Stimulated activated CD8-positive, alpha-beta memory T cell treated with anti-CD3 and anti-CD28 coated beads, Interleukin-15, amount 100 ng/mL, for 24 hours (primary cell): ENCODE measurements at places on chromosomes 6 and 20.

DNA sequence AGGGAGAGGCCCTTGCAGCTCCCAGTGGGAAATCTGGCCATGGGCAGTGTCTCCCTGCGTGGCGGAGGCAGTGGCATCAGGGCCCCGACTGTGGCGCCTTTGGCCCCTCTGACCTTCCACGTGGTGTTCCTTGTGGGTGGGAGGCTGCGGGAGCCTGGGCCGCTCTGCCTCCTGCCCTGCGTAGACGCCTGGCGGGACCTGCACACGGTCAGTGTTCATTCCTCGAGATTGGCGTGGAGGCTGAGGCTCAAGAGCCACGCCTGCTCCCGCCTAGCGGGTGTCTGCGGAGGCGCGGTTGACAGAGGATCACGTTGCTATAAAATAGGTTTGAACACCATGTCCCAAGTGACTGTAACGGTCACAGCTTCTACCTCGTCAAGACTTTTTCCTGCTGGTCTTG is 14.0 kb downstream of the COL9A3 start:
- no peak for DNase-seq

- no peak for DNase-seq
These were observed 122.0 kb upstream of the STMND1 start for GRCh38 chr6:16979677-16980370.

- DNase-seq, result no peak
These were observed 31.6 kb downstream of the FIG4 start for GRCh38 chr6:109722564-109723254.

DNA sequence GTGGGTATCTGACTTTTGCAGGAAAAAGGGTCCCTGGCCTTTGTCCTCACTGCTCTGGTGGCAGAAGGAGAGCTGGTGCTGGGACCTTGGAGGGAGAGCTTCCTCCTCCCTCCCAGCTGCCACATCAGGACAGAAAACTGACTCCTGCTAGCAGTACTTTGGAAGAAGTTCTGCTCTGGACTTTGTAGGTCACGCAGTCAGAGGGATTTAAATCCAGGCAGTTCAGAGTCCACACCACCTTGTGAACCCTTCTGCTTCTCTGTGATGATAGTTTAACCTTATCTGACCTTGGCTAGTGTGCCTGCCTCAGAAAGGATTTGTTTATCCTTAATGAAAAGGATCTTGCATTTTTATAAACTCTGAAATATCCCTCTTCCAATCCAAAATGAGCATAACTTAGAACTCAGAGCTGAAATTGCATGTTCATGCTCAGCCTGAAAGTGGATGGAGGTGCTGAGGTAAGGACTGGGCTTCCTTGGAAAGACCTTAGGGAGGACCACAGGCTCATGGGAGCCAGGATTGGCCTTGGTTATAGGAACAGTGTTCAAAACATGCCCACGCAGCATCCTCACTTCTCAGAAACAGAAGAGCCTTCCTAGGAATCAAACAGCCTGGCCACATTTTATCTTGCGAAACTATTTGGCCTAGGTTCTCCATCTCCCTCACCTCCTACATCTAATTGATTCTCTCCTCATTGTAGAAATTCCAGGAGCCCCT is 123.9 kb upstream of the SASH1 start:
- no peak for DNase-seq

DNA sequence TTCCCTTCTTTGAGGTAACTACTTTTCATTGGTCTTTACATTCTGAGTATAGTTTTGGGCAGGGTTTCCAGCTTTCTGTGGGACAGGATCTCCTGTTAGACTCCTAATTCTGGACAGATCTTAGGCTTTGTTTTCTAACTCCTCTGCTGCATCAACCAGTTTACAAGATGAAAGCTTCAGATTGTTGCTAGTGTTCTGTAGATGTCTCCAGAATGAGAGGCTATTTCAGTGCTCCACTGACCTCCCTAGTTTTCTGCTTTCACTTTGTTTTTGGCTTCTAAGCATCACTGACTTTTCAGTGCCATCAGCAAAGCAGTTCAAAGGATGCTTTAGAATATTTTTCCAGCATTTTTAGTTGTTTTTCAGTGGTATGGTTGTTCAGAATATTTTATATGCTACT is 101.4 kb downstream of the LIN28B start:
- no peak for DNase-seq

- no peak for DNase-seq
These were observed 189.0 kb downstream of the SLC16A10 start for GRCh38 chr6:111276335-111276734.

GRCh38 chr6:25660512-25660911 is 8.5 kb downstream of the SCGN start:
- DNase-seq, result no peak

- DNase-seq, result no peak
These were observed 3.6 kb upstream of the NHLRC1 start for GRCh38 chr6:18126121-18126520.

DNA sequence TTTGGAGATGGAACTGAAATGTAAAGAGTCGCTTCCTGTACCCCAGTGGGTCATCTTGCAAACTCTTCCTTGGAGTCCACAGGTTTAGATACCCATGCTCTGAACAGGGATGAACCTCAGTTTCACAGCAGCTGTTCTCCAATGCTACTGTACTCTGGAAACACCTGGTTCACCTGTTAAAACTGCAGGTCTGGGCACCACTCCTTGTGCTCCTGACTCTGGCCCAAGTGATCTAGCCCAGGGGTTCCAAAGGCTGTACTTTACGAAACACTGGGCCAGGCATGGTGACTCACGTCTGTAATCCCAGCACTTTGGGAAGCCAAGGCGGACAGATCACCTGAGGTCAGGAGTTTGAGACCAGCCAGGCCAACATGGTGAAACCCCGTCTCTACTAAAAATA is 102.1 kb downstream of the ATP9A start:
- no peak for DNase-seq

- DNase-seq, result no peak
These were observed 114.3 kb downstream of the PRKN start for GRCh38 chr6:162613310-162613709.

DNA sequence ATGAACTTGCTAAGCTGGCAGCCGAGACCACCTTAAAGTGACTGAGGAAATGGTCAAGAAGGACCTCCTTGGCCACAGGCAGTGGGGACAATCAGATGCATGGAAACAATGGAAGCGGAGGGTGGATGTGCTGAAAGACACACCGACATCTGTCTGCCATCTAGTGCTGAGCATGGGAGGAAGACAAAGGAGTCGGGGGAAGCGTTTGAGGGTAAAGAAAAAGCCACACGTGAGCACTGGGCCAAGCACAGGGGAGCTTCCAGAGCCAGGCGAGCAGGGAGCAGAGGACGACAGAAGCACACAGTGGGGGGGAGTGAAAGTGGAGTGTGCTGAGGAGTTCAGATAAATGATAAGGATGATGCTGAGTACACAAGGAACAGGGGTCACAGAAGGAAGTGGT is 367.8 kb downstream of the ZFAND3 start:
- no peak for DNase-seq

DNA sequence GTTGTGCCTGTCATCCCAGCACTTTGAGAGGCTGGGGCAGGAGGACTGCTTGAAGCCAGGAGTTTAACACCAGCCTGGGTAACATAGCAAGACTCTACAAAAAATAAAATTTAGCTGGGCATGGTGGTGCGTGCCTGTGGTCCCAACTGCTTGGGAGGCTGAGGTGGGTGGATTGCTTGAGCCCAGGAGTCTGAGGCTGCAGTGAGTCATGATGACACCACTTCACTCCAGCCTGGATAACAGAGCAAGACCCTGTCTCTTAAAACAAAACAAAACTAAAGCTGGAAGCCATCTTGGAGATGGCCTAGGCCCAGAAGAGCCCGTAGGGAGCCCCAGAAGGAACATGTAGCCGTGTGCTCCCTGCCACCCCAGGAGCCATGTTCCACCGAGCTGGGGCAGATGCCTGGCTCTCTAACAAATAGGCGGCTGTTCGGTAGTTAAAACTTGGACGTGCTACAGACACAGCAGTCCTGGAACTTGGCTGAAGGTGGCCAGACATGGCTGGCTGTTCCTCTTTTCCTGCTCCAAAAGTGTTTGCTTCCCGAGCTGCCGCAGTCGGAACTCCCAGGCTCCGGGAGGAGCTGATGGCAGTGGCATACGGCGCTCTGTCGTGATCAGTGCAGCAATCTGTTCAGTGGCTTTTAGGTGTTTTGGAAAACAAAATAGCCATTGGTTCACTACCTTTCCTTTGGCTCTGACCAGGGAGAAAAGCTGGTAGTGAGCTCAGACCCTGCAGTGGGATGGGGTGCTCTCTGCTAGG is 37.0 kb downstream of the DYNLT1 start:
- DNase-seq, result no peak

DNA sequence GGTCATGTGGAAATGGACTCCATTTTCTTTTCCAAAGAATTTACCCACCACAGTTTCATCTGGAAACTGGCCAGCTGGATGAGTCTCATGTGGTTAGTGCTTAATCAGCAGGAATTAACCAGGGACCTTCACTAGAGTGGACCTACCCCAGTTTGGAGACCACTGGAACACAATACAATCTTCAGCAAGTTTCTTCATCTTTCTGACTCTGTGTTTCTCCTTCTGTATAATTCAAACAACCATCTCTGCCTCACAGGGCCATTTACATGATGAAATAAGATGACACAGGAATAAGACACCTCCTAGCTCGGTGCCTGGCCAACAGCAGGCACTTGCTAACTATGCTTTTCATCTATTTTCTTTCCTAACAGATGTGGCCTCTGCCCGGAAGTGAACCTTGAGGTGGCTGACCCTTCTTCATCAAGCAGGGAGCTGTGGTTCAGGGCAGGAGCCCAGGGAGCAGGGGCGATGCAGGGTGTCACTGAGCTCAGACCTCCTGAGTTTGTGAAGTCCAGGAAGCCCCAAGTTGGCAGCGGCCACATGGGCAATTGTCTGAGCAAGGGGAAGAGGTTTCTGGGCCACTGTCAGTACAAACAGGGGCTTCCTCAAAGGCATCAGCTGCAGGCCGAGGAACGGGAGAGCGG is 98.8 kb downstream of the SOD2 start:
- DNase-seq, result no peak

DNA sequence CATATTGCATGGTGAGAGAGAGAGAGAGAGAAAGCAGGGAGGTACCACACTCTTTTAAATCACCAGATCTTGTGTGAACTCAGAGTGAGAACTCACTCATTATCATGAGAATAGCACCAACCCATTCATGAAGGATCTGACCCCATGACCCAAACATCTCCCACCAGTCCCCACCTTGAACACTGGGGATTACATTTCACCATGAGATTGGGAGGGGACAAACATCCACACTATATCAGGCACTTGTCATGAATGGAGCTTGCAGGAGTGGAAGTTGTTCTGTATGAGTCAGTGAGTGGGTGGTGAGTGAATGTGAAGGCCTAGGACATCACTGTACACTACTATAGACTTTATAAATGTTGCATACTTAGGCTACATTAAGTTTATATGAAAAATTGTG is 47.7 kb upstream of the RNF182 start:
- DNase-seq, result no peak

- no peak for DNase-seq
These were observed 11.5 kb downstream of the MAPK14 start for GRCh38 chr6:36039112-36039511.

GRCh38 chr6:136718476-136718875 is 73.8 kb downstream of the MAP3K5 start:
- no peak for DNase-seq

DNA sequence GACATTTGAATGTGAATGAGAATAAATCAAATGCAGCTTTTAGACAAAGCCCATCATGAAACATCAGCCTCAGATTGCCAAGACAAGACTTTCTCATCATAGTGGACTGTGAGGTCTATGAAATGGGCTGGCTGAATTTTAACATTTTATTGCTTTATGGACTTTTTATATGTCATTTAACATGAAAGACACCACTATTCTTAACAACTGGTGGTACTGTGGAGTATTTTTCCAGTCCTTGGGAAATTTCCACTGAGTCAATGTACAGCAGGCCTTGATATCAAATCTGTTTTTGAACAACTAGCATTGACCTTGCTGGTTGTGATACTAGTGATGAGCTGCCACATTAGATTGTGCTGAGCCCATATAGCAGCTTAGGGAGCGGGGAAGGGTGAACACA is 326.6 kb upstream of the CITED2 start:
- DNase-seq, result no peak

GRCh38 chr6:168349718-168350210 is 30.2 kb upstream of the DACT2 start:
- no peak for DNase-seq

GRCh38 chr6:72552938-72553337 is 68.9 kb upstream of the KCNQ5 start:
- DNase-seq, result no peak
